ENCODE measurements at places on chromosomes 5 and 9. TPM values are rescaled to one million over a fixed set of nuclear protein-coding genes. Genes with fewer than 3 reads are reported as not detected.

WHRN gene
- total RNA-seq, result 1.8 TPM

PAXX gene
- total RNA-seq, result 29.2 TPM

ADGRD2 gene
- total RNA-seq, result not detected

NTRK2 gene
- 1.5 TPM for total RNA-seq

CDKN2B-AS1 gene
- 0.18 TPM for total RNA-seq

CEP120 gene
- 8.9 TPM for total RNA-seq

OR1J2 gene
- total RNA-seq, result not detected

C5 gene
- 0.90 TPM for total RNA-seq

PCDHGA10 gene
- 5.0 TPM for total RNA-seq

SLC27A6 gene
- not detected for total RNA-seq

SLC4A9 gene
- not detected for total RNA-seq

PLCXD3 gene
- 20.9 TPM for total RNA-seq

CAMK4 gene
- total RNA-seq, result 0.97 TPM

P4HA2 gene
- 268 TPM for total RNA-seq

IGFBPL1 gene
- total RNA-seq, result not detected

FST gene
- 77.1 TPM for total RNA-seq

SLC6A3 gene
- not detected for total RNA-seq

NR4A3 gene
- total RNA-seq, result under 0.01 TPM

ANKDD1B gene
- 0.16 TPM for total RNA-seq

PGM5 gene
- total RNA-seq, result 0.18 TPM

UBTD2 gene
- total RNA-seq, result 28.0 TPM

CDH9 gene
- total RNA-seq, result not detected

SHC3 gene
- total RNA-seq, result 7.8 TPM

SLC36A2 gene
- total RNA-seq, result not detected

TLE4 gene
- total RNA-seq, result 37.6 TPM

C8G gene
- not detected for total RNA-seq

CMBL gene
- total RNA-seq, result 2.5 TPM

PCSK1 gene
- 1.1 TPM for total RNA-seq

IL7R gene
- total RNA-seq, result 4.2 TPM

NUTM2F gene
- total RNA-seq, result not detected

AHRR gene
- 16.4 TPM for total RNA-seq

IL9 gene
- not detected for total RNA-seq

DNM1 gene
- 0.54 TPM for total RNA-seq

RAD23B gene
- 69.5 TPM for total RNA-seq

PCDHGA5 gene
- 0.32 TPM for total RNA-seq

CER1 gene
- total RNA-seq, result not detected

TXNDC8 gene
- total RNA-seq, result not detected

ZNF462 gene
- total RNA-seq, result 6.5 TPM

NR2F1 gene
- 85.9 TPM for total RNA-seq

SOWAHA gene
- total RNA-seq, result not detected

GCNT4 gene
- total RNA-seq, result 3.4 TPM

SHISAL2B gene
- not detected for total RNA-seq
